ENCODE measurements at places on chromosomes 7 and 10.

- DNase-seq, result no peak
Measured at GRCh38 chr10:7405637-7406036, 5.2 kb downstream of the SFMBT2 start.

GRCh38 chr7:24229481-24230226, 54.3 kb upstream of the NPY start:
- no peak for DNase-seq

- DNase-seq, result no peak
Measured at GRCh38 chr7:115707258-115708012, 323.1 kb downstream of the TFEC start.

DNA sequence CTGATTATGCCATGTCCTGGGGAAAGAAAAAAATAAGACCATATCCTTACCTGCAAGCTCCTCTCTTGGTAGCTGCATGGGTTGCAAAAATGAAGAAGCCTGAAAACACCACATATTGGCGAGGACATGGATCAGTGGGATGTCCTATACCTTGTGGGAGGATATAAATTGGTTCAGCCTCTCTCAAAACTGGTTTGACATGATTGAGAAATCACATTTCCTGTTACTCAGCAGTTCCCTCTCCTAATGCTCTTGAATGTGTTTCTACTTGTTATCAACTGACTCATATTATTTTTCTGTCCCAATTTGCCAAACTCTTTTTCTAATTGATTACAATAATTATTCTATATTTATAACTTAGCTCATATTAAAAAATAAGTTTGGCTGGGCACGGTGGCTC, 380.2 kb downstream of the EXOC4 start:
- no peak for DNase-seq

- no peak for DNase-seq
Measured at GRCh38 chr10:4294996-4295792, 510.2 kb upstream of the KLF6 start.

DNA sequence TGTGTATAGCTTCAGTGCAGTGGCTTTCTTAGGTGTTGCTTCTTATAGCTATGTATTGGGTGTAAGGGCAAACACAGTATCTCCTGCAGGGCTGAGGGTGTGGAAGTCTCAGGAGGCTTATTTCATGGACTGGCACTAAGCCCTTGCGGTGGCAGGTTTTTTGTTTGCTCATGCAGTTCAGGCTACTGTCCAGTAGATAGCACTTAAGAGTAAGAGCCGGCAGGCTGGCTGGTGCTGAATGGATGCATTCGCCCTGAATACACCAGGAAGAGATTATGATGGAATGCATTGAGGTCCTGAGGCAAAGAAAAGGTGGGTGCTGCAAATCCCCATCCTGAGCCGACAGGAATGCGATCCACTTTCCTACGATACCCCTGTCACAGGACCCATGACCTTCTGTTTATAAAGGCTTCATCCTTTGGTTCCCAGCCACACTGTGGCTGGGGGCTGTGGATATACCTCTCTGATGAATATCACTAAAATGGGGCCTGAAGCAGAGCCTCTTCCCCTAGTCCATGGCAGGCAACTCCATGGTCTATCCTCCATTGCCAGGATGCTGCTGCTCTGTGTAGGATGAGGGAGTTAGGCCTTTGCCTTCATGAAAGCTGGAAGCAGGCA, 44.9 kb downstream of the ANXA8 start:
- DNase-seq, result no peak

GRCh38 chr7:110964775-110965174, 126.2 kb upstream of the LRRN3 start:
- DNase-seq, result no peak

GRCh38 chr10:773562-774161, 84.2 kb upstream of the DIP2C start:
- no peak for DNase-seq

GRCh38 chr7:130884437-130885417, 150.7 kb upstream of the KLF14 start:
- DNase-seq, result no peak

GRCh38 chr7:88337572-88337971, 30.9 kb upstream of the STEAP4 start:
- no peak for DNase-seq

- DNase-seq, result no peak
Measured at GRCh38 chr10:33937036-33937730, 602.7 kb upstream of the NRP1 start.

- DNase-seq, result no peak
Measured at GRCh38 chr7:157650131-157650631, 313.4 kb downstream of the DNAJB6 start.

- DNase-seq, result no peak
Measured at GRCh38 chr7:158054611-158055010, 533.0 kb downstream of the PTPRN2 start.

DNA sequence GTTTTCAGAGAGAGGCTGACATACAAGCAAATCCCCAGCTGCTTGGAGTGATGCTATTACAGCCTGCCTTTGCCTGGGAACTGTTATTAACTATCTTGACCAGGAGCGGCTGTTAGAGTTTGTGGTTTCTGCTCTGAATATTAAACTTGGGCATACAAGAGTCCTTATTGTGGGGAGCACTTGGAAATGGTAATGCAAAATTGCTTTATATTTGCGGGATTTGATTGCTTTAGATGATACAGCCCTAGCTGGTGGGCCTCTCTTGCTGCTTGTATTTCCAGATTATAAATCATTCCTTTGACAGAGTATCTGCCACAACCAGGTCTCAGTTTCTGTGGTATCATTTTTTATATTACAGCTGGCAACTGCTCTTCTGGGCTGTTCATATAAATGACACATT, 101.9 kb upstream of the FAM204A start:
- DNase-seq, result no peak

DNA sequence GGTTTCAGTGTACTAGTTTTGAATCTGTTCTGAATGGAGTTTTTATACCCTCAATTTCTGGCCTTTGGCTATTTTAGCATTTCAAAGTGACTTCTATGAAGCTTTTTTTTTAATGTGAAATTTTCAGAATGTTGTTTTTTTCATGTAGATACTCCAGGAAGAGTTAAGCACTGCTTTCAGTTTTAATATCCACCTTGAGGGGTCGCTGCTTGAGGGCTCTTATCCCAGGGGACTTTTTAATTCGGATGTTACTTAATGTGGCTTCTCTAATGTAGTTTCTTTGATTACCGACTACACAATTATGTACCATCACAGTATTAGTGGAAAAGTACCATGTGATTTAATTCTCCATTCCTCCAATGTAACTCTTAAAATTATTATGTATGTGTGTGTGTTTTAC, 5.2 kb downstream of the IFIT5 start:
- no peak for DNase-seq

Measured in stimulated activated CD8-positive, alpha-beta memory T cell treated with anti-CD3 and anti-CD28 coated beads, Interleukin-7, amount 100 ng/mL, for 4 hours (primary cell).